Hindlimb muscle (tissue), 1 donor: ENCODE measurements at places on chromosomes 4 and X. TPM values are rescaled to one million over a fixed set of nuclear protein-coding genes. Genes with fewer than 3 reads are reported as not detected.

Gene FBXL5
- 68.6 TPM for polyA plus RNA-seq

DNA sequence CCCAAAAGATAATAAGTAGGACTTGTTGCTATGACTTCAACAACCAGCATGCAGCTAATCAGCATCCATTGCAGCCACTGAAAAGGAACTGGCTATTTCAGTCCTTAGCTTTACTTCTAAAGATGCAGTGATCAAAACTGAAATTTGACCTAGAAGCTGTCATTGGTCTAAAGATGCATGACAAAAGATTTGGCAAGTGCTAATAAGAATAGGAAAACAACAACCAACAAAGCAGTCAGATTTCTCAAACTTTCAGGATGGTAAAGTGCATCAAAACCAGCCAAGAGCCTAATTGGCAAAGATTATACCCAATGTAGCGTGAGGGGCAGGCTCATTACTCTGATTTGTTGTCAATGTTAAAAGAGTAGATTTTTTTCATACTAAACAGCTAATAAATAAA, 77.1 kb upstream of the WDR17 start:
- DNase-seq: no peak

- no peak for DNase-seq
Measured at GRCh38 chr4:140463614-140464013, 34.5 kb downstream of the MGAT4D start.

Gene YIPF6
- 25.9 TPM for polyA plus RNA-seq

Gene REELD1
- polyA plus RNA-seq: 0.17 TPM
